Foreskin keratinocyte (primary cell): ENCODE measurements at places on chromosomes 7 and 10. TPM values are rescaled to one million over a fixed set of nuclear protein-coding genes. Genes with fewer than 3 reads are reported as not detected.

The NKX1-2 gene
- total RNA-seq: 4.5 and 5.5 TPM in 2 replicates

The CFAP43 gene
- total RNA-seq: 0.14 and 0.27 TPM in 2 replicates

The ATE1 gene
- 22.9 and 23.4 TPM in 2 replicates for total RNA-seq

The POR gene
- 44.7 and 45.4 TPM in 2 replicates for total RNA-seq

The SEMA3C gene
- total RNA-seq: 99.5 and 150 TPM in 2 replicates

The XRCC2 gene
- 7.0 and 9.3 TPM in 2 replicates for total RNA-seq

The EBF3 gene
- total RNA-seq: 0.03 and 0.04 TPM in 2 replicates

The HYCC1 gene
- total RNA-seq: 53.0 and 54.6 TPM in 2 replicates

The GBX1 gene
- total RNA-seq: not detected in 2 replicates

The PRXL2A gene
- 39.8 and 53.7 TPM in 2 replicates for total RNA-seq

- DNase-seq: no peak
Observed at GRCh38 chr7:5451391-5451790, 27.8 kb upstream of the TNRC18 start.

GRCh38 chr10:34581801-34582532 is 233.1 kb downstream of the PARD3 start:
- DNase-seq: peak; percentile 91

GRCh38 chr7:31735991-31736982 is 49.3 kb downstream of the PPP1R17 start:
- DNase-seq: peak; percentile 71

GRCh38 chr10:55628260-55628701 is 732.8 kb downstream of the ZWINT start:
- DNase-seq: no peak

DNA sequence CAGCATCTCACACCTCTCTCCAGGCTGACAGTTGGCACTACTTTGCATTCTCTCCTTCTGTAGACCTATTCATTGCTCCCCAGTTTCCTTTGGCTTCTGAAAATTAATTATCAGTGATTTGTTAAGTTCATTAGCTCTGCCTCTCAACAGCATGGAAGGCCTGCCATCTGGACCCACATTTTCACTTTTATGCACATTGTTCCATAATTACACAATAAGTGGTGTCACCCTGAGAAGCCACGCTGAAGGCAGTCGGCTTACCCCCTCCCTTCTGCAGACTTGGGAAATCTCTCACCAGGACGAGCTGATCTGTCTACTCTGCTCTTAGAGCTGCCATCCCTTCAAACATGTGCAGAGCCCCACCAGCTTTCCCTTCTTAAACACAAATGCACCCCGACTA is 64.7 kb downstream of the SLIT1 start:
- DNase-seq: no peak

GRCh38 chr10:132447446-132448247 is 50.6 kb downstream of the PWWP2B start:
- DNase-seq: peak; percentile 97

DNA sequence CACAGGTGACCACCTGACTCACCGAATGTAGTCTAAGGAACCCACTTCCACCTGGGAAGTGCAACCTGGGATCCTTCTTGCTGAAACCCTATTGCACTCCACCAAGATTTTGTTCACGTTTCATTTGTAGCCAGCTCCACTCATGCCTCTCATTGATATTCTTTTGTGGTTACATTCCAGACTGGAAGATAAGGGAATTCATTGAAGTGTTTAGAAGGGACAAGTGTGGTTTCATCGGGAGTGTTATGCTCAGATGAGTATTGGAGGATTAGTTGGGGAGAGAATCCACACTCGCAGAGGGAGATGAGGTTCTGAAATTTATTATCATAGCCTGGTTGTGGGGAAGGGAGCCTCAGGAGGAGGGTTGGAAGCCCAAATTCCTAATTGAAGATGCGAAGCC is 320.4 kb downstream of the KCNMA1 start:
- DNase-seq: no peak

DNA sequence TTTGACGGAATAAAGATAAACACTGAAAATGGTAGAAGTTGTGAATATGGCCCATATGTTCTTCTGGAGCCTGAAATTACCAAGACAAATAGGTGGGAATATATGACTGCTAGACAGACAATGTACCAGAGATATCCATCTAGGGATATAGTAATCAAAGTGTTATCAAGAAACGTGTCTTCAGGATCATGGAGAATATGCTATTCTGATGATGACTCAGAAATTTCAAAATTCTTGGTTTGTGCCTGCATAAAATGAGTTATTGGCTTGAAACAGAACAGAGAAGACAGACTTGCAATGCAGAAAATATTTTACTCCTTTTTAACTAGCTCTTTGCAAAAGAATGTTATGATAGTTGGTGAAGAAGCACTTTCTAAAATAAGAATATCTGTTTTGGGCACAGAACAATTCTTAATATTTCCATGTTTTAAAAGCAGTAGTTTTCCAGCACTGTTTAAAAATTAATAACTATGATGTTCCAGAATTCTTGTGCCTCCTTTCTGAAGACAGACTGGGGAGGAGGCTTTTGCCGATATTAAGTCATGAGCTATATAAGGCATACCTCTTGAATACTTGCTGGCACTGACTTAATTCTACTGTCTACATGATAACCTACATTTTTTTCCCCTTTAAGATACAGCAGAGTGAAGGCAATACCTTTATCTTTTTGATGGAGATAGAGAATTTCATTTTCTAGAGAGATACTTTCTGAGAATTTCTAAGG is 34.4 kb upstream of the CABCOCO1 start:
- peak; percentile 68 for DNase-seq

DNA sequence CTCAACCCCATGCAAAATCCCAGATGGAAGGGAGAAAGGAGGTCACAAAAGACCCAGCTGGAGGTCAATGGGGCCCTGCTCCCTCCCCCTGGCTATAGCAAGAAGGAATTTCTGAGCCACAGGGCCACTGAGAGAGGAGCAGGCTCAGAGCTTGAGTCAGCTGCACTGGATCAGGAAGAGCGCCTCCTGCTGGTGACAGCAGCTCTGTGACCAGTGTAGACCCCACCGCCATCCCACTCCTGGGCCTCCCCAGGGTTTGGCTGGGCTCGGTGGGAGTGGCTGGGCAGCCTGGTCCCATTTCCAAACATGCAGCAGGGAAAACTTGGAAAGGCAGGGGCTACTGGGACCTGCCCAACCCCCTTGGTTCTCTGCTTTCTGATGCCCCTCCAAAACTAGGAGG is 31.5 kb upstream of the PRLHR start:
- no peak for DNase-seq

DNA sequence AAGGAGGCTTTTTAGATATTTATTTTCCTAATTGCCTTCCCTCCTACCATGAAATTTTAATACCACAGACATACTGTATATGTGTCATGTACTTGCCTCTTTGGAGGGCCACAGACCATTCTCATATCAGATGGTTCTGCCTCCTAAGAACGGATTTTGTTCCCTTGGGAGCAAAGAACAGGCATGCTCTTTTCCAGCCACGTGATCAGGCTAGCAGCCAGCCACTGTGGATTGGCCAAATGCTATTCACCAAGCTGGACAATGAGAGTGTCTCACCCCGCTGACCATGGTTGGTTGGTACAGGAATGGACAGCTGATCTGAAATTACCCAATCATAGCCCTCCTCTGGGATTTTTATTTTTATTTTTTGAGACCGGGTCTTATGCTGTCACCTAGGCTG is 21.5 kb upstream of the CRHR2 start:
- DNase-seq: no peak

GRCh38 chr10:132304756-132305509 is 2.8 kb downstream of the STK32C start:
- no peak for DNase-seq

- peak; percentile 11 for DNase-seq
Observed at GRCh38 chr7:16563281-16564022, 36.8 kb downstream of the LRRC72 start.

DNA sequence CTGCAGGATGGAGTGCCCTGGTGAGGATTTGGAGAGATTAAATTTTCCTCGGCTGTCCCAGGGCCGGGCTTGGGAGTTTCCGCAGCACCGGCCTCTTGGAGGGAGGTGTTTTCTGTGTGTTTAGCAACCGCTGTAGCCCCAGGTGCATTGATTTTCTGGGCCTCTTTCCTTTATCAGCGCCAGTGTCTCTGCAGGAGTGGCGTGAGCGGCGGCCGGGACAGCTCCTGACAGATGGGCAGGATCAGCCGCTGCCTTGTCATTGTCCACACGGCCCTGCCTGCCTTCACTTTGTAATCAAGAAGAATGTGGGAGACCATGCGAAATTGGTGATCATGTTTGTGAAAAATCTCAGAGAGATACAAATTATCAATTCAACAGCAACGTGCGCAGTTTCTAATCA is 32.4 kb downstream of the NKX6-2 start:
- DNase-seq: no peak

DNA sequence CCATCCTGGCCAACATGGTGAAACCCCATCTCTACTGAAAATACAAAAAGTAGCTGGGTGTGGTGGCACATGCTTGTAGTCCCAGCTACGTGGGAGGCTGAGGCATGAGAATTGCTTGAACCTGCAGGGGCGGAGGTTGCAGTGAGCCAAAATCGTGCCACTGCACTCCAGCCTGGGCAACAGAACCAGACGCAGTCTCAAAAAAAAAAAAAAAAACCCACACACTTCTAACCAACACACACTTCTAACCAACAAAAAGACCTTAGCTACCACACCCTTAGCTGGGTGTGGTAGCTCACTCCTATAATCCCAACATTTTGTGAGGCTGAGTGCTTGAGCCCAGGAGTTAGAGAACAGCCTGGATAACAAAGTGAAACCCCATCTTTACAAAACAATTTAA is 33.9 kb upstream of the SPOCK2 start:
- no peak for DNase-seq

- DNase-seq: no peak
Observed at GRCh38 chr10:132806561-132807003, 20.6 kb upstream of the NKX6-2 start.

DNA sequence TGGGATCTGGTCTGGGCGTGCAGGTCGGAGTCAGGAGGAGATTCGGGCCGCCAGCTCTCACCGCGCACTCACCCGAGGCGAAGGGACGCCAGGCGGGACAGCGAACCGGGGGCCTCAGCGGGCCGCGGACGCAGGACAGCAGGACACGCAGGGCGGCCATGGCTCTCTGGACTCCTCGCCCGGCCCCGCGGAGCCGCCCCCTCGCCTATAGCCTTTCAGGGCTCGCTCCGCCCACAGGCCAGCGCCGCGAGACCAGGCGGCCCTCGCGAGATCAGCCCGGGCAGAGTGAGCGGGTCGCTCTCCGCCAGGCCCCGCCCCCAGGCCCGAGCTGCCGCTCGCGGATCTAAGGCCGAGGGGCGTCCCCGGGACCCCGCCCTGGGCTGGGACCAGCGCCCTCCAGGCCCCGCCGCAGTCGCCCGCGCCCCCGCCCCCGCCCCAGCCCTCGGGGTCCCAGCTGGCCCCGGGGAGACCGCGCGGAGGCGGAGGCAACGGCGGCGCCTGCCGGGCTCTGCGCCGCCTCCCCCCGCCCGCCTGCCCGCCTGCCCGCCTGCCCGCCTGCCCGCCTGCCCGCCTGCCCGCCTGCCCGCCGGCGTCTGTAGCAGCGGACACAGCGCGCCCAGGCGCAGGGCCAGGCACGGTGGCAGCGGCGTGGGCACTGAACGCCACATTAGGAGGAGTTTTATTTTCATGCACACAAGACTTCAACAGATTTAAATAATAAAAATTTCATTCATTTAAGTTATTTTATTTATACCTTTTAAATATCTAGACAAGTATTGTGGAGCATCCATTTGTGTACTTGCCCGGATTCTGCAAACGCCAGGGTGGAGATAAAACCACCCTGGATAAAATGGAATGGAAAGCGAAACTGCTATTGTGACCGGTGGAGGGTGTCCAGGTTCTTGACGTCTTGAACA is at the start of gene ECHS1:
Gene ECHS1 (minus strand): TSS at position 181 of the 917 bp plus-strand sequence. CDS start 21 bp downstream, at position 160.
- no peak for DNase-seq

DNA sequence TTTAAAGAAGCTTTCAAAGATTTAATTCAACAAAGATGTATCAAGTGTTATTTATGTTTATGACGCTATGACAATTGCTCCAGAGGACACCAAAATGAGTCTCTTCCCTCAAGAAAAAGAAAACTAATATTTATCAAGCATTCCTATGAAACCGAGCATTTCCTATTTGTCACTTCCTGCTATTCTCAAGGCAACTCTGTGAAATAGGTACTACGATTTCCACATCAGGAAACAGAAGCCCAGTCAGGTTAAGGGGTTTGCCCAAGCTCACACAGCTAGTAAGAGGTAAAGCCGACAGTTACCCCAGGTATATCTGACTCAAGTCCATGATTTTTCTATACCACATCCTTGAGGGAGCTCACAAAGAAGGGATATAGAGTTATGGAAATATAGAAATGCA is 85.9 kb downstream of the TRIL start:
- DNase-seq: peak; percentile 17

GRCh38 chr10:95741807-95742467 is 14.0 kb upstream of the ENTPD1 start:
- no peak for DNase-seq

GRCh38 chr10:86653379-86653778 is 968 bp upstream of the OPN4 start:
- no peak for DNase-seq

DNA sequence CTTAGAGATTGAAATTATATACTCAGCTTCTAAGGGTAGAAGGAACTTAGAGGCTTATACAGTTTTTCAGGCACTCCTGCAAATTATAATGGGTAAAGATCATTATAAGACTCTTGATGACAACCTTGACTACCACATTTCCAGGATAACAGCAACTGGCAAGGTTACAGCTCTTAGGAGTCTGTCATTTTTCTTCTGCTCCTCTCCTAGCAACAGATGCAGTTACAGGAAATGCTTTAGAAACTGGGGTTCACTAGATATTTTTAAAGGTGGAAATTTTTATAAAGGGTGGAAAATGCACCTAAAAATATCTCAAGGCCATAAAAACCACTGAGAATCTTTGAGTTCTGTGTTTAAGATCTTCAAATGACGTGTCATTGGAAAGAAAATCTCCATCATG is 185.8 kb downstream of the RELN start:
- DNase-seq: no peak

GRCh38 chr7:29343399-29343798 is 148.8 kb downstream of the CHN2 start:
- DNase-seq: no peak

DNA sequence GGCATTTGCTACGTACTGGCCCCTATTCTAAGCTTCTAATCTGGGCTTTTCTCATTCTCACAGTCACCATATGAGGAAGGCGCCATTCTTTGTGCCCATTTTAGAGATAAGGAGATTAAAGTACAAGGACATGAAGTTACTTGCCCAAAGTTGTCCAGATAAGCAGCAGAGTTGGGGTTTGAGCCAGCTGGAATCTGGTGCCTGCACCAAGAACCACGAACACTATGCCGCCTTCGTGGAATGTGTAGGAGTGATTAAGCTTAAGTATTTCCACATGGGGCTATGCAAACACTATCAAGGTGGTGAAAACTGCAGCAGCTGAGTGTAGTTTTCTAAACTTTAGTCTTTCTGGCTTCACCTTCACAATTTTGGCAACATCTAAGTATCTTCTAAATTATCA is 342.7 kb upstream of the ETV1 start:
- DNase-seq: peak; percentile 13
